Mucosa of gallbladder (tissue), 1 donor: ENCODE measurements at places on chromosomes 7 and 10.

- no peak for DNase-seq
These were observed 448.5 kb downstream of the XPNPEP1 start for GRCh38 chr10:109474812-109475211.

DNA sequence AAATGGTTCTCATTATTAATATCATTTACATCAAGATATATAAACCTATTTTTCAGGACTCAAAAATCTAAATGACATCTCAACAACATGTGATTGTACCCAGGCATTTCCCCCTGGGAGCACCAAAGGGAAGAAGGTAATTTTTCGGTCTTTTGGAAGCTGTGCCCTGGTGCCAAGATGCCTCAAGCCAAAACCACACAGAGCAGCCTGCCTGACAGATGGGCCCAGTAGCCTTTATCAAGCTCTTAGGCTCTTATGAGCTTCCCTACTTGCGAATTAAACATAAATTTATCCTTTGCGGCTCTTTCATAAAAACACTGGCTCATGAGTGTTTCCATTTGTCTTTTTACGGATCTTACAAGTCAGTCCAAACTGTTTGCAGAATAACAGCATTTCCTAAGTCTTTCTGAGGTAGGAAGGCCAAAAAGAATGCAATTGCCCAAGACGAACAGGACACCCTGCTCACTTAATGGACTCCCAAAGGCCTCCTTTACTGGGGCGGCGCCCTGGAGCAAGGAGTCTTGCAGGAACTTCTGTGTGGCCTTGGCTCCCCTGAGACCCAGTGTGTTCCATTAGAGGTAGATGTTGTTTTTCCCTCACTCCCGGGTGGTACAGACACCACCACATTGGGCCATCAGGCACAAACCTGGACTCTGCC is 4.1 kb upstream of the RASSF4 start:
- peak; percentile 8 for DNase-seq

DNA sequence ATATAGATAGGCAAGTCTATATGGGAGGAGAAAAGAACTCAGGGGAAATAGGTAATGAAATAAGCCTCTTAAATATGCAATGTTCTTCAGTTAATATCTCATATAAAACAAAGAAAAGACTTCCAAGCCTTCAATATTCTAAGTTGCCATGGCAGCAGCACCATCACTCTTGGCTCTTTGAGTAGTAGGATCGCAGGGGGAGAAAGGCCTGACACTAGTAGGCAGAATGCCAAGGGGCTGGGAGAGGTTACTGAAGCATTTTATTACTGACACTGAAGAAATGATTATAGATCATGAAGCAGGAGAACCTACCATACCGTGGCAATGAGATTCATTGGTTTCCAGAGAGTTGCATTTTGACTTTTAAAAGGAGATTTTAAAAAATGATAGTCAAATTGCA is 193.9 kb downstream of the NXPH1 start:
- DNase-seq: no peak

DNA sequence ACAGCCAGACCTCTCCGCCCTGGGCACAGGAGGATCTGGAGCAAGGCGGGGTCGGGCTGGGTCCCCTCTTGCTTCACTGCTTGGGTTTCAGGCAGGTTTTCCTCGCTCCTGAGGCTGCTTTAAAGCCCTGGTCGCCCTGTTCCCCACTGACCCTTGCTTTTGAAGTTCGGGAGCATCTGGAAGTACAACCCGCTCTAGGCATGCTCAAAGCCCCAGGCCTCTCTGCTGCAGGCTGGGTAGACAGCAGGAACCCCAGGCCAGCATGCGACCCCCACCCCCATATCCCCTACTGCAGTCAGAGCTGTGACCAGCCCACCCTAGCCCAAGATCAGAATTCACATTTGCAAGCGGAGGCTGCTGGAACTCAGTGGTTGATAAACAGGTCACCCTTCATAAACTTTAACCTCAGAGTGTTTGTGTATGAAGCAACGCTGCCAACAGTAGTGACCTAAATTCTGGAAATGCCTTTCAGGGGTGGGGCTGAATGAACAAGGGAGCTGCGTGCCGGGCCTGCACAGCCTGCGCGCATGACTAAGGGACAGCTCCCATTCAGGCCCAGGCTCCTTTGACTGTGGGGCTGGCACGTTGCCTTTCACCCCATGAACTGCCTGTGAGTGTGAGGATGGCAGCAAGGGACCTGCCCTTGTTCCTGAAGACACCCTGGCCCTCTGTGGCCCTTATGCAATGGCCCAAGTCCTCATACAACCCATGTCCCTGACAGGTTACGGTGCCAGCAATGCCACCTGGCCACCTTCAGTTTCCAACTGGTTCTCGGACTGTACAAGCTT is 52.5 kb downstream of the PROSER2 start:
- peak; percentile 93 for DNase-seq

- DNase-seq: no peak
These were observed 24.8 kb downstream of the OR9A2 start for GRCh38 chr7:143002106-143002505.

GRCh38 chr7:96936621-96937020 is 68.7 kb upstream of the DLX6 start:
- no peak for DNase-seq

DNA sequence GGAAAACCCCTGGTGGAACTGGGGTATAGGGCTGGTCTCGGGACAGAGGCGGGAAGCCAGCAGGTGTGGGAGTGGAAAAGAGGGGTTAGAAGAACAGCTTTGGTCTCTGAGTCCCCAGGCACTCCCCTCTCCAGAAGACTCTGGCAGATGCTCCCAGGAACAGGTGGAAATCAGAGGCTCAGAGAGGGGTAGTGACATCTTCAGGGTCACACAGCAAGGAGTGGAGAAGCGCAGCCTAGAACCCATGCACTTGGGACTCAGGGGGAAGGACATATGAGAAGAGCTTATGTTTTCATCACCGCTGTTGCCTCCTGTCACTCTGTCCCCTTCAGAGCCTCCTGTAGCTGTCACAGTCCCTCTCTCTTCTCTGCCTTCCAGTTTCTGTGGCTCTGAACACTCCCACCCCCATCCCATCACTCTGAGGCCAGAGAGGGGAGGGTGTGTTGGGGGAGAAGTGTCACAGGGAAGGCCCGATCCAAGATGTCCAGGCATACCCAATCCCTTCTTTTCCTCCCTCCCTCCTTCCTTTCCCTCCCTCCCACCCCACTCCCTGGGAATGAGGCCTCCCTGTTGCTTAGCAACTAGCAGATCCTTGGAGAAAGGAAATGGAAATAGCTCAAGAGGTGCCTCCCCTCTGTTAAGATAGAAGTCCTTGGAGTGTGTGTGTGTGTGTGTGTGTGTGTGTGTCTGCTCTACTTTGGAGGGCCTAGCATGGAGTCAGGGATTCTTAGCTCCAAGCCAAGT is 32.0 kb downstream of the SRRM3 start:
- DNase-seq: no peak

DNA sequence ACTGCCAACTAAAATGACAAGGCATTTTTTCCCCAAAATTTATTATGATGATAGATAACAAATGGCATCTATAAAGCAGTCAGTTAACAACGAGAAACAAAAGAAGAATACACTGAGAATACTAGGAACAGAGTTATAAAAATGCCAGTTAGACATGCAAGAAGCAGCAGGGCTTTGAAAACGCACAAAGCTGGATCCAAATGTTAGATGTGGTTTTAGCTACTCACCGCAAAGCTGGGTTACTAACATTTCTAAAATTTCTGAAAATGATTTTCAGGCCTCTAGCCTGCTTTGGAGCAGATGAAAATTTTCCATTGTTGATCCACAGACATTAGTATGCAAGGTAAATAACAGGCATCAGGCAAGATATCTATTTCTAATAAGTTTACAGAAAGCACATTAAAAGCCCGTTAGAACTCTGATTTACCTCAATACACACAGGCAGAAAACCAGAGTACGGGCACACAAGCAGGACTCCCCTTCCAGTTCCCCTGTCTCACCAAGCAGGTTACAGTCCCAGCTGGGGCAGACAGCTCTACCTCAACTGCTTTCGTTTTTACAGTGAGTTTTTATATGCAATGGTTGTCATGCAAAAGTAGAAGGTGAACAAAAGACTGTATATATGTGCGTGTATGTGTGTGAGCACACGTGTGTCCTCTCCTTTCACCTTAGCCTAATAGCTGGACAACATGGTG is 37.9 kb downstream of the GLI3 start:
- DNase-seq: no peak

GRCh38 chr10:102384606-102385429 is 10.7 kb upstream of the NFKB2 start:
- no peak for DNase-seq

GRCh38 chr7:140078392-140078791 is 15.6 kb upstream of the PARP12 start:
- DNase-seq: no peak

DNA sequence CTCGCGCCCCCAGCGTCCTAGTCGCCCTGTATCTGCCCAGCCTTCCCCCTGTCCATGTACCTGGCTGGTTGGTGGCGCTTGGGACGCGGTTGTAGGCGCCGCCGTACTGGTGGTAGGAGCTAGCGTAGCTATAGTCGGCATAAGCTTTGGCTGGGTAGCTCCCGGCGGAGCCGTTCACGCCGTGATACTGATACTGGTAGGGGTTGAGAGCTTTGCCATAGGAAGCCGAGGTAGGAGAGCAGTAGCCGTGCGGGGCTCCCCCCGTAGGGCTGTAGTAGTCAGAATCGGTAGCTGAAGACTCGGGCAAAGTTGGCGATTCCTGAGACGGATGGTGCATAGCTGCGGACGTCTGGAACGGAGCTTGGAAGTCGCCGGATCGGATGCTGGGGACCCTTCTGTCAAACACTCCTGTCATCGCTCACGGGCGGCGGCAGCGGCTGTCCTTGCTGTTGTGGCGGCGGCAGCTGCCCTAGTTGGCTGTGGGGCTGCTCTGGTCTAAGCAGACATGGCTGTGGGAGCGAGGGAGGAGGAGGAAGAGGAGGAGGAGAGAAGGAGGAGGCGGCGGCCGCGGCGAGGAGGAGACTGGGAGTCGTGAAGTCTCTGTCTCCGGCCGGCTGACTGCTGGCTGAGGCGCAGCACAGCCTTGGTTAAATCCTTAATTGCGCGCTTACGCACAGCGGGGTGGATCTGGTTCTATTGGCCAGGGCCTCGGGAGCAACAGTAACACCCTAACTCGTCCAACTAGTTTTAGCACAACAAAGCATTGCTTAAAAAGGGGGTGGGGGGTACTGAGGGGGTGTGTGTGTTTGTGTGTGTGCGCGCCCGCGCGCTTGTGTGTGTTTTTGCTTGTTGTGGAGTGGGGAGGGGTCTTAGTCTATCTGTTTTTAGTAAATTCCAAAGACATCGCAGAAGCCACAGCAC is at the start of gene DLX5:
TSS of gene DLX5 (minus strand) at position 623 of the 921 bp plus-strand sequence. CDS start at position 415, 208 bp downstream.
- DNase-seq: no peak

DNA sequence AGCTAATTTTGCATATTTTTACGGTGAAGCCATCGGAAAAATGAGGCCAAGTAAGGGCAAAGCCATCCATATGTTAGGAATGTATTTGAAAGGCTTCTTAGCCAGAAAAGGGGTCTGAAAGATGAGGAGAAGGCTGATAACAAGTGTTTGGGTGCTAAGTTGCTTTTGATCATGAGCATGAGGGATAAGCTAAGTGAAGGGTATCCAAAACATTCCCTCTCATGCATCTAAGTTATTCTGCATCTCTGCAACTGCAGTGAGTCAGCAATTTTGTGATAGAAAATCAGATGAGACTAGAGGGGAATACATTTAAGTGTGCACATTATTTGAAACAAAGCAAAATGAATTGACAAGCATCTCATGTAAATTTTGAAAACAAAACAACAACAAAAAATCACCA is 282.8 kb downstream of the GPR158 start:
- no peak for DNase-seq

DNA sequence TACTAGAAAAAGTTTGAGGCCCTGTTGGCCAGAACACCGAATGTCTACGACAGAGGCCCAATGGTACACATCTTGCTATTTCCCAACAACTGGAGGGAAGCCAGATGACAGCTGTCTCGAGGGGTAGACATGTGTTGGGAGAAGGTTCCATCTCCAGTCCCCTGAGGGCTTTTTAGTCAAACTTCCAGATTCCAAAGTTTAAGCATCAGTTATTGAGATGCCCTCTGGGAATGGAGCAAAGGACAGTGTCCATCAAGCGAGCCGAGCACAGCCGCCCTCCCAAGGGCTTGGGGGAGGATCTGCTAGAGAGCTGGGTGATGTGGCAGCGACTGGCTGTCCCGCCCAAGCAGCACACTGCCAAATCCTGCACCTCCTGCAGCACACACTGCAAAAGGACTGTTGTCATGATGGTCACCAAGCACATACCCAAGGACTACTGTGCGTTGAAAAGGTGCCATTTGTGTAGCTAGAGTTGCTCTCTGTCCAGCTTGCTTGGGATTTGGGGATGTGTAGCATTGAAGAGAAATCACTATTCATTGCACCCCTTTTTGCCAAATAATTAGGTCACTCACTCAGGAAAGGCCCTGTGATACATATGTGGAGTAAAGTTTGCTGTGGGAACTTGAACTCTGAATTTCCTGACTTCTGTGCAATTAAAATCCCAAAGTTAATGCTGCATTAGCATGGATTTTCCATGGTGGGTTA is 164.6 kb downstream of the TRIL start:
- no peak for DNase-seq

DNA sequence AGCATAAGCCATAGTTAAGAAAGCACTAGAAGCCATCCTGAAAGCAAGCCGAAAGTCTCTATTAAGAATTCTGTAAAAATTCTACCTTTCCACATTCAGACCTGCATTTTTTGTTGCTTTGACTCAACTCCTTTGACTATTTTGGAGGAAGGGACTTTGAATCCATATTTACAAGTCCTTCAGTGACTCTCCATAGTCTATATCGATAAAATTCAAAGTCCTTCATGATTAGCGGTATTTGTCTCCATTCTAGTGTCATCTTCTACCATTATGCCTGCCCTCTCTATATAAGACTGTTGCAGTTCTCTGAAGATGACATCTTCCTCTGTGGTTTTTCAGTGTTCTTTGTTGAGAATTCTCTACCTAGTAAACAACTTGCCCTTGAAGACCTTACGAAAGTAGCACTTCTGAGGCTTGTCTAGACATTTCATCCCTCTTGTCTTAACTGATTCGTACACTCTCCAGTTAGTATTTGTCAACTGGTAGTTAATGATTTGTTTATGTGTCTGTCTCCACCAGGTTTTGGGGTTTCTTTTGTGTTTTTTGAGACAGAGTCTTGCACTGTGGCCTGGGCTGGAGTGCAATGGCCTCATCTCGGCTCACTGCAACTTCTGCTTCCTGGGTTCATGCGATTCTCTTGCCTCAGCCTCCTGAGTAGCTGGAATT is 1.7 kb downstream of the CCSER2 start:
- DNase-seq: no peak

DNA sequence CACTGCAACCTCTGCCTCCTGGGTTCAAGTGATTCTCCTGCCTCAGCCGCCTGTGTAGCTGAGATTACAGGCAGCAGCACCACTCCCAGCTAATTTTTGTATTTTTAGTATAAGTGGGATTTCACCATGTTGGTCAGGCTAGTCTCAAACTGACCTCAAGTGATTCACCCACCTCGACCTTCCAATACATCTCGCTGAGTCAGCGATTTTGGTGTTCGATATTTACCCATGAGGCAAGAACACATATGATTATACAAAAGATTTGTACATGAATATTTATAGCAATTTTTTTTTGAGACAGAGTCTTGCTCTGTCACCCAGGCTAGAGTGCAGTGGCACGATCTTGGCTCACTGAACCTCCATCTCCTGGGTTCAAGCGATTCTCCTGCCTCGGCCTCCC is 19.8 kb downstream of the PNLIP start:
- no peak for DNase-seq
